ENCODE measurements at places on chromosomes 1 and 21.

DNA sequence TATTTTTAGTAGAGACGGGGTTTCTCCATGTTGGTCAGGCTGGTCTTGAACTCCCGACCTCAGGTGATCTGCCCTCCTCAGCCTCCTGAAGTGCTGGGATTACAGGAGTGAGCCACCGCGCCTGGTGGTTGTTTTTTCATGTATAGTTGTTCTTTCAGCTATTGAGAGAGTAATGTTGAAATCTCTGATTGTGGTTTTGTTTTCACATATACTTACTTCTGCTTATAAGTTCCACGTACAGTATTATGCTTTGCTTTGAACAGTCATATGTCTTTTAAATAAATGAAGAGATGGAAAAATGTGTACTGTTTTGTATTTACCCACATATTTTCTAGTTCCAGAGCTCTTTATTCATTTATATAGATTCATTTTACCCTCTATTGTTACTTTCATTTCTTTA, 44.5 kb downstream of the MARK1 start:
- DNase-seq = no peak

- DNase-seq = peak; percentile 88
Measured at GRCh38 chr1:1063945-1064831, 9.9 kb downstream of the RNF223 start.

- no peak for DNase-seq
Measured at GRCh38 chr1:153617663-153618062, 1.5 kb upstream of the S100A14 start.

DNA sequence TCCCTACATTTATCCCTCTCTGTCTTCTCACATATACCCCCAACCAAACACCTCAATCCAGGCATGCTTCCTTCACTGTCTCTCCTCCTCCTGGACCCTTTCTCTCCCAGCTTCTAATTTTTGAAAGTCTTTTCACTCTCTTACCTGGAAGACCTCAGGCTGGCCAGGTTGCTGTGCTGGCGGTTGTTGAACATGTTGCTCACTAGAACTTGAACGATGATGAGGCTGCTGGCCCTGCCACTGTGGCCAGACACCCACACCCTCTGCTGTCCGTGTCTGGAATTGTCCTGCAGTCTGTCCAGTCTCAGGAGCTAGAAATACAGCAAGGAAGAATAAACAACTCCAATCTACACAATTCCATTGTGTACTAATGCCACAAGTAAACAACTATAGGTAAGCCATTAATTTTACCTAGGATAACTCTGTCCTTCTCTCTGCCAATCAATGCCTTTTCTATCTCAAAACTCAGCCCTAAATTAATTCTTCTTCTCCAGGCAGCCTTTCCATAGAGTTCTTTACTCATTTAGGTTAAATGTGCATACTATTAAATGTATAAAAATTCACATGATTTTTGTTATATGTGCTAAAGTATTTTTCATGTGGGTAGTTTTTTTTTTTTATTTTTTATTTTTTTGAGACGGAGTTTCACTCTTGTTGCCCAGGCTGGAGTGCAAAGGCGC, 5.1 kb upstream of the CTSK start:
- DNase-seq = no peak

- no peak for DNase-seq
Measured at GRCh38 chr1:221458447-221459156, 283.3 kb downstream of the DUSP10 start.

GRCh38 chr1:30731806-30732276, 8.5 kb upstream of the MATN1 start:
- no peak for DNase-seq

GRCh38 chr1:226565476-226565875, 16.9 kb downstream of the STUM start:
- DNase-seq = no peak

- DNase-seq = no peak
Measured at GRCh38 chr1:204123376-204123775, 28.5 kb downstream of the ETNK2 start.

- no peak for DNase-seq
Measured at GRCh38 chr1:154575951-154576566, 8.5 kb downstream of the CHRNB2 start.

DNA sequence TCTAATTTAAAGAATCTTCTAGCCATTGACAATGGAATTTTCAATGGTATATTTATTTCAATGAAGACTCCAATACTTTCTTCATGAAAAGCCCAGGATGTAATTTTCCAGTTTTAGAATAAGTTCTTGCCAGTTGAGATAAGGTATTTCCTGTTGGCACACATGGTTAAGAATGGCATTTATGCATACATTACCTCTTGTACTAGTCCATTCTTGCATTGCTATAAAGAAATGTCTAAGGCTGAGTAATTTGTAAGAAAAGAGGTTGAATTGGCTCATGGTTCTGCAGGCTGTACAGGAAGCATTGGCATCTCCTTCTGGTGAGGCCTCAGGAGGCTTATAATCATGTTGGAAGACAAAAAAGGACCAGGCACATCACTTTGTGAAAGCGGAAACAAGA, 1179.6 kb downstream of the AMY1C start:
- no peak for DNase-seq

DNA sequence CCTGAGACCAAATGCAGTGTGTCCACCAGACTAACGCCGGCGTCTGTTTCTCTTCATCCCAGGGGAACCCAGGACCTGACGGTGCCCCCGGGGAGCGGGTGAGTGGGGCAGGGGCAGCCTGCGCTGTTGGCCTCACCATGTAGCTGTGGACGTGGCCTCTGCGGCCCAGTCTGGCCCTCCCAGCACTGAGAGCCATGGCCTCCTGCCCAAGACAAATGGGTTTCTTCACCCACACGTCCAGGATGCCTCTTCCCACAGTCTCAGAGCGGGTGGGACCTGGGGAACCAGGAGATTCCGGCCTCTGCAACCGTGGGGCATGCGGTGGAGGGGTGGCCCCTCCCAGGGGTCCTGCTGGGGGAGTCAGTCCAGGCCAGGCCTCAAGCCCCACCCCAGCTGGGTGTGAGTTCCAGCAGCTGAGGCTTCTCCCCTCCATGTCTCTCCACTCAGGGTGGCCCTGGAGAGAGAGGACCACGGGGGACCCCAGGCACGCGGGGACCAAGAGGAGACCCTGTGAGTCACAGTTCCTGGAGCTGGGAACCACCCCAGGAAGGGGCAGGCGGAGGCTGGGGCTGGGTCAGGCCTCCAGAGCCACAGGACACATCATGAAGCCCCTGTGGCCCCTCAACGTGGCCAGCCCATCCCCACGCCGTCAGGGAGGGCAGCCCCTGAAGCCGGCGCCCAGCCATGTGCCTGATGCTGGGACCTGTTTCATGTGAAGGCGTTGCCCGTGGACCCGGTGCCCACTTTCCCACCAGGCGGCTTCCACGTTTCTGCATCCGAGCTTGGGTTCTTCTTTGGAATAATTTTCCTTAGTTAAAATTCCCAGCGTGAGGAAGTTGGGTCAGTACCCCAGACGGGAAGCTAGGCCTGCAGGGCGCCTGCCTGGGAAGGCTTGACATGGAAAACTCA, 11.0 kb downstream of the COL6A1 start:
- DNase-seq = no peak

GRCh38 chr1:63618011-63618410, 24.8 kb downstream of the PGM1 start:
- DNase-seq = no peak

DNA sequence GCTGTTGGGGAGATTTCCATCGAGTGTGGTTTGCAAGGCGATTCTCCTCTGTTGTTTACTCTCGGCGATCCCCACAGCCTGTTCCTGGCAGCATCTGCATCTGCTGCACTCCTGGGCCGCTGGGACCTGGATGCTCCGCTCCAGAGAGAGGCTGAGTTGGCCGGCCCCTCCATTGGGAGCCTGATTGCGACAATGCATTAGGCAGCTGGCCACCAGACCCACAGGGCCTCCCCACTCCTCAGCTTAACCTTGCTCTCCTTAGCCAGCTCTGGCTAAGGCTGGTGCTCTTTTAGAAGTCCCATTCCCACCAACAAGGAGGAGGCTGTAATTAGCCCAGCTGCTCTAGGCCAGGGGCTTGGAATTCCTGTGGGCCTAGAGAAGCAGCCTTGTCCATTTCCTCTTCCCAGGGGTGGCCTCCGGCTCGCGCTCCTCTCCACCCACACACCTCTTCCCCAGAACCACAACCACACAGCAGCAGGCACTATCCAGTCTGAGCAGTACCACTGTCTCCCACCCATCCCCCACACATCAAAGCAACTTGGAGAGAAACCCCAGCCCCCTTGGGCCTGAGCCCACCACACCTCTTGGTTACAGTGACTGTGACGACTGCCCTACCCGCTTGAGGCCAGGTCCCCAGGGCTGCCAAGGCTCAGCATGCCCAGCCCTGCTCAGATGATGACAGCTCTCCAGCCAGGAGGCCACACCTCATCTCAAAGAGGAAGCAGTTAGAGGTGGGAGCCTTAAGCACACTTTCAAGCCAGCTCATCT, 193.8 kb upstream of the EDN2 start:
- DNase-seq = no peak

- DNase-seq = no peak
Measured at GRCh38 chr1:207713529-207713928, 38.3 kb upstream of the CD46 start.

GRCh38 chr1:17191990-17192242, 13.0 kb upstream of the PADI1 start:
- DNase-seq = no peak

DNA sequence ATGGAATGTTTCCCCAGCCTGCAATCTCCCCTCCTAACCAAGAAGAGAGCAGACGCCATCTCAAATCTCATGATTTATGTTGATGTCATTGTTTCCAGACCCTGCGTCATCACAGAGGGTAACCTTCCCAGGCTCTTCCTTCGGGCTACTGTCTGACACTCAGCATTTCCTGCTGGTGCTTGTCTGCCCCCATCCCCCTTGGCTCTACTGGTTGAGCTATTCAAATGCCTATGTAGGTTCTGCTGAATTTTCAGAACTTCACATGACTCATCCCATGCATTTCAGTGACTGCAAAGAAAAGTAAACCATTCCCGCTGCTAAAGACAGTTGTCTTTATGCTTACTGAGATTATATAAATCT, 24.8 kb upstream of the ITPKB start:
- DNase-seq = peak; percentile 17

DNA sequence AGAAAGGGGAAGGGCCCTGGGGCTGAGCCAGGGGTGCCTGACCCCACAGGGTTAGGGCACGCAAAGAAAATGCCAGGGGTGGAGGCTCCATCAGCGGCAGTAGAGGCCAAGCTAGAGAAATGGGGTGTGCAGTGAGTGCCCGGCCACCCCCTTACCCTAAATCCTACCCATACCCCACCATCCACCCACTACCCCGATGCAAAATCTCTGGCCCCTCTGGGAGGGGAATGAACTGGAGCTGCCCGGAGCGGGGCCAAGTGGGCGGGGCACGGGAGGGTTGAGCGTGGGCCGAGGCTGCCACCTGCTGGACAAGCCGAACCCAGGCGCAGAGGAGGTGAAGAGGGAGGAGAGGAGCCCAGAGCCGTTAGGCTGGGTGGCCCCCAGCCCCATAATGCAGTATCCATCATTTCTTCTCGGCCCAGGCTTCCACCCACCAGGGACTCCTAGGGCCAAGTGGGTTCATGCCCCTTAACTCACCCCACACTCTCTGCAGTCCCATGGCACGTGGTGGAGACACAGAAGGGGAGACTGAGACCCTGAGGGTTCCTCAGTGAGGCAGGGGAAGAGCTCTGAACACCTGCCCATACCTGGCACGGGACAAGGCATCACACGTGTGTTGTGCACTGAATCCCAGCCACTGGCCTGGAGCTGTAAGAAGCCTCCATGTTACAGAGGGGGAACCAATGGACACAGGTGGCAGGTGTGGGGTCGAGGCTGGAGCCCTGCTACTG, 1.4 kb upstream of the C1QC start:
- DNase-seq = peak; percentile 72

DNA sequence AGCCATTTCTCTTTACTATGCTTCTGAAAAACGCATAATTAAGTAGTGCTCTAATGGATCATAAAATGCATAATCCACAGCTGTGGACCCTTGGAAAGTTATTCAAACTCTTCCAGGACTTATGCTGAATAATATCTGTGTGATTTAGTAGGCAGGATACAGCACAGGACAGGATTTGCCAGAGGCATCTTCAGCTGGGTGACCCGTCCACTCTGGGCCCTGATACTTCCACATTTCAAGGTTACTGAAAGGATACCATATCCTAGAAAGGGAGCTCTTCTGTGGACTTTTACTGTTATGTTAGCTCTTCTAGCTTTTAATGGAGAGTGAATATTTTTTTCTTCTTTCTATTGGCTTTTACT, 49.6 kb downstream of the MAP10 start:
- DNase-seq = no peak

DNA sequence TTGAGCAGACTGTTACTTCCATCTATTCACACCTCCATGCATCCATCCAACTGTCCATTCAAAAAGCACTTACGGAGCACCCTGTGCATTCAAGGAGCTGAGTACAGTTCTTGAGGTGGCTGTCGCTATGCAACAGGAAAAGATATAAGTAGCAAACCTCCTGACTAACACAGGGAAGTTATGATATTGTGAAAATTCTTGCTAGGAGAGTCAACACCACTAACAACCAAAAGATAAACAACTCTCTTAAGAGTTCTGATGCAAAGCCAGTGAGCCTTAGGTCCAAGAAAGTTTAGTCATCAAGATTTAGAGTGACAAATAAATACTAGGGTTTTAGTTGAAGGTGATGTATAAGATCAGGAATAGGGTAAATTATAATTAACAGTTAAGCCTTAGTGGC, 44.5 kb upstream of the TRIM45 start:
- DNase-seq = no peak

- DNase-seq = no peak
Measured at GRCh38 chr1:79430437-79430836, 423.9 kb upstream of the ADGRL4 start.

GRCh38 chr1:51301152-51301843, 29.1 kb downstream of the TTC39A start:
- no peak for DNase-seq

DNA sequence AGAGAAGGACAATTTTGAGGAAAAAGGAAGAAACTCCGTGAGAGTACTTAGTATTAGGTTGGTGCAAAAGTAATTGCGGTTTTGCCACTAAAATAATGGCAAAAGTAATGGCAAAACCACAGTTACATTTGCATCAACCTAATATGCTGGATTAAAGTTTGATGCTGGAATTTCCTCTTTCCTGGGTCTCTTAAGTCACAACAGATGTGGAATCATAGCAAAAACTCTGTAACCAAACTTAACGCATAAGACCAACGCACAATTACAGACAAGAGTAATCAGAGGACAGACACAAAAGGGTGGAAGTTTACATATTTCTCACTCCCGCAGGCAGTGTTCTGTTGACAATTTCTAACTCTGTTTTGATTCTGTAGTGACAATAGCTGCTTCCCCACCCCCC, 182.4 kb downstream of the BACH1 start:
- no peak for DNase-seq

- DNase-seq = no peak
Measured at GRCh38 chr1:247825362-247825761, 1.4 kb upstream of the OR14A16 start.

GRCh38 chr21:35530766-35531165, 481.7 kb upstream of the RUNX1 start:
- DNase-seq = no peak

- DNase-seq = no peak
Measured at GRCh38 chr1:56180520-56181190, 398.7 kb downstream of the PLPP3 start.
